KBM-7 (cell line): ENCODE measurements at places on chromosomes 6 and 20.
A peak's percentile ranks its signal among the peaks of the same experiment; 100 is the strongest.

DNA sequence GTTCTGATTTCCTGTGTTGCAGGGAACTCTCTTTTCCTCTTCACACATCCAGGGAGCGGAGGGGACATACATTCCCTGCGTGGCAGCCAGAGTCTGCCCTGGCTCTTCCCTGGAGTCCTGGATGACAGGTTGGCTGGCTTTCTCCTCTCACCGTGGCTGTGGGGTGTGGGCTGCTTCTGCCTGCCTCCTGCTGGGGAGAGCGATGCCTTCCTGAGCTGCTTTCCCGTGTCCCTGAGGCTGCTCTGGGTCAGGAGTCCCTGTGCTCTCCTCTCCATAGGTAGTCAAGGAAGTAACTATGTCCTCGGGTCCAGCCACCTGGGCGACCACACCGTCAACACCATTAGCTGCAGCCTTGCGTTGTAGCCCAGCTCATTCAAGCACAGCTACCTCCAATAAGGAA, 451.7 kb downstream of the QKI start:
- no peak for DNase-seq

DNA sequence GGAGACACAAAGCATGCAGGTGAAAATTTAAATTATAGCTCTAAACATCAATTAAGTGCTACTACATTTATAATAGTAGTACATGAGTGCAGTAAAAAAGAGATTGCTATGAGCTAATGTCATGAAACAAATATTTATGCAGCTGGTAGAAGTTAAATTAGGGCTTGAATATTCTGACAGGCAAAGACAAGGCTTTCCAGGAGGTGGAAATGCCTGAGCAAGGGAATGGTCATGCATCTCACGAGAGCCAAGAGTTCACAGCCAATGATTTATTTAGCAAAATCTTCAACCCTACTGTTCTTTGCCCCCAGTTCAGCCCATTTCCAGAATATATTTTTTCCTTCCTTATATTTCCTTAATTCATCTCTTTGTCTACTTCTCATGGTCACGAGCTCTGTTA, 128.9 kb downstream of the HIVEP2 start:
- no peak for DNase-seq

- DNase-seq: no peak
Measured at GRCh38 chr20:64095927-64096326, 11.4 kb downstream of the NPBWR2 start.

DNA sequence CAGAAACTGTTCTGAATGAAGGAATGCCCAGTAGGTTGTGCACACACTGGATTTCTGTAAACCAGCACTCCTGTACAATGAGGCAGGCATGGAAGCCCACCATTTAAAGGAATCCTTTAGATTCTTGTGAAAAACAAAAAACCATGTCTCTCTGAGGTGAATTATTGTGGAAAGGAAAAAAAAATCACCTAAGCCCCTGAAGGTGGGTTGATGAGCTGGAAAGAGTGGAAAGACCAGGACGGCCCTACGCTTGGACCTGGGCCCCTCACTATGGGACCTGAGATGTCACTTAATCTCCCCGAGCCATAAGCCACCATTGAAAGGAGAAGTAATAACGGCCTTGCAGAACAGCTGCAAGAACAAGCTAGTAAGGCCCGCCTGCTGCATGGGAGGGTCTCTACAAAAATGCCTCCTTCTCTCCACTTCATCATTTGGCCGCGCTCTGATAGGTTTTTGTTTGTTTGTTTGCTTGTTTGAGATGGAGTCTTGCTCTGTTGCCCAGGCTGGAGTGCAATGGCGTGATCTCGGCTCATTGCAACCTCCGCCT, 68.8 kb downstream of the RAB44 start:
- no peak for DNase-seq

DNA sequence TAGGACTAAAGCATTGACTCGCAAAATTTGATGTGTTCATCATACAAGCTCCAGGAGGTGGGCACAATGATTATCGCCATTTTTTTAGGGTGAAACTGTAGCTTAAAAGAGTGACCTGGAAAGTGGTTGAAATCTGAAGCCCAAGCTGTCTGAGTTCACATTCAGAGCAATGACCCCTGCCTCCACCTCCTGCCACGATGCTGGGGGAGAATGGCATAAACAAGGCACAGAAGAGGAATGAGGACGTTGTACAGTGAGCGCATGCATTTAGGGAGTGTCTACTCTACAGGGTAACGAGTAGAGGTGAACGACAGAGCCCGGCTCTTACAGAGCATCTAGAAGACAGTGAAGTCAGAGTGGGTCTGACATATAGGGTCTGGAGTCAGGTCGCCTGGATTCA, 37.2 kb downstream of the CNKSR3 start:
- DNase-seq: no peak

- no peak for DNase-seq
Measured at GRCh38 chr20:14915356-14915755, 577.9 kb upstream of the FLRT3 start.

GRCh38 chr6:115583290-115583689, 477.4 kb downstream of the FRK start:
- DNase-seq: no peak

- no peak for DNase-seq
Measured at GRCh38 chr6:37848371-37848770, 28.8 kb downstream of the ZFAND3 start.

DNA sequence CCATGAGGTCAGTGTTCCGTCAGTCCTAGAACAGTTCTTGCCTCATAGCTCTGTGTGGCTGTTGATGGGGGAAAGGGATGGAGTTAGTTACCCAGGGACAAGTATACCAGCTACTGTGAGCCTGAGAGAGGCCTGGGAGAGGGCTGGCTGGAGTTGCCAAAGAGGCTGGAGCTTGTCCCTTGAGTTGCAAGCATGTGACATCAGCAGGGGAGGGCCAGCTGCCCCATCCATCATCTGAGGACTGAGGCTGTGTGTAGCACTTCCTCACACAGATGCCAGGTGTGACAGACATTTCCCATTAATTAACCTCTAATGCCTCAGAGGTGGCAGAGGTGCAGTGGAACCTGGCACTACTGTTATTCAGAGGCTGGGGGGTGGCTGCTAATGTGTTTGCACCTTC, 131.6 kb downstream of the PHACTR3 start:
- DNase-seq: no peak

GRCh38 chr20:15759594-15759993, 813.7 kb downstream of the KIF16B start:
- no peak for DNase-seq

GRCh38 chr6:45415788-45416518, 38.2 kb upstream of the SUPT3H start:
- no peak for DNase-seq

- DNase-seq: peak; percentile 82
Measured at GRCh38 chr20:3218307-3218988, 9.2 kb downstream of the ITPA start.

- DNase-seq: no peak
Measured at GRCh38 chr6:143691155-143691554, 13.4 kb downstream of the PHACTR2 start.
